Activated T-cell treated with anti-CD3 and anti-CD28 coated beads, Interleukin-2, amount 50 U/mL, for 24 hours (primary cell): ENCODE measurements at places on chromosomes 11 and 22.
A peak's percentile ranks its signal among the peaks of the same experiment; 100 is the strongest.

GRCh38 chr11:44970293-44970692 lies 19.6 kb upstream of the TP53I11 start:
- no peak overlapping the region for H3K27ac ChIP-seq
- H3K27me3 ChIP-seq: no peaks in the 10 kb centered on the region
- DNase-seq: no peak

GRCh38 chr11:76123248-76123647 lies 83.1 kb downstream of the WNT11 start:
- DNase-seq: no peak
- H3K4me1 ChIP-seq: peaks cover 2% of the 10 kb centered on the region
- no peak overlapping the region for H3K27ac ChIP-seq
- peaks cover 14% of the 10 kb centered on the region for H3K36me3 ChIP-seq

GRCh38 chr11:73265278-73265810 lies 6.8 kb upstream of the P2RY6 start:
- peak; percentile 9 for DNase-seq
- H3K27ac ChIP-seq: no peak overlapping the region
- no peak overlapping the region for H3K4me3 ChIP-seq
- peaks cover 27% of the 10 kb centered on the region for H3K27me3 ChIP-seq
- H3K36me3 ChIP-seq: no peaks in the 10 kb centered on the region
- H3K4me1 ChIP-seq: no peaks in the 10 kb centered on the region

DNA sequence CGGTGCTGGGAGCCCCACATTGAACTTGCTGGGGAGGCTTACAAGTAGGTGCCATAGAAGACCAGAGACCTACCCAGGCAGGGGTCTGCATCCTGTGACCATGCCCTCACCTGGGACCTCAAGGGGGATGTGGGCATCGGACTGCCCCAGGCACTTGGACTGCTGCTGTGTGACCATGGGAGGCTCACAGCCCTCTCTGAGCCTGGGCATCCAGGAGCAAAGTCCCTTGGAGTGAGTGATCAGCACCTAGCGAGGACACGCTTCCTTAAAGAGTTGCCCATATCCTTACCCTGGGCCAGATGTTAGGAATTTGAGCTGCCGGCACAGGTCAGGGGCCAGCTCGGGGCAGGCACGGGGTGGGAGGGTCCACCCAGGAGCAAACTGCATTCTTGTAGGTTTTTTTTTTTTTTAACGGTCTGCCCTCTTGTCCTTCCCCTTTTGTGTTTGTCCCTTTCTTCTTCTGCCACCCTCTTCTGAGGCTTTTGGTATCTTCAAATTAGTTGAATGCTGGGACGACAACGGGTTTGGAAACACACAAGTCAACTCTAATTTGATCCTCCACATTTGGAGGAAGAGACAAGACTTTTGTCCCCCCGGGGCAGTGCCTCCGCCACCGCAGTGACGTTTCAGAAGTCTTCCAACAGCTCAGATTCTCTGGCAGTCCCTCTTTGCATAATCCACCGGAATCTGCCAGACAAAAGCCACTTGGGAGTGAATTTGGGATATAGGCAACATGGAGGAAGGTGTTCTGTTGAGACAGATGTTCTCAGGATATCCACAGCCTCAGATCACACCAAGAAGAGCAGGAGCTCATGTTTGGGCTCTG lies 46.1 kb upstream of the LINC01488 start:
- DNase-seq: no peak
- H3K27me3 ChIP-seq: peaks cover 39% of the 10 kb centered on the region
- no peak overlapping the region for H3K27ac ChIP-seq
- no peak overlapping the region for H3K4me3 ChIP-seq
- no peaks in the 10 kb centered on the region for H3K36me3 ChIP-seq

GRCh38 chr11:120712014-120712413 lies 200.5 kb downstream of the GRIK4 start:
- H3K4me1 ChIP-seq: peaks cover 5% of the 10 kb centered on the region
- DNase-seq: no peak
- no peak overlapping the region for H3K4me3 ChIP-seq

- no peak overlapping the region for H3K27ac ChIP-seq
- no peaks in the 10 kb centered on the region for H3K36me3 ChIP-seq
- H3K4me3 ChIP-seq: no peak overlapping the region
- DNase-seq: no peak
- H3K27me3 ChIP-seq: peaks cover 3% of the 10 kb centered on the region
Observed at GRCh38 chr11:19992162-19992561, 168.1 kb downstream of the DBX1 start.

DNA sequence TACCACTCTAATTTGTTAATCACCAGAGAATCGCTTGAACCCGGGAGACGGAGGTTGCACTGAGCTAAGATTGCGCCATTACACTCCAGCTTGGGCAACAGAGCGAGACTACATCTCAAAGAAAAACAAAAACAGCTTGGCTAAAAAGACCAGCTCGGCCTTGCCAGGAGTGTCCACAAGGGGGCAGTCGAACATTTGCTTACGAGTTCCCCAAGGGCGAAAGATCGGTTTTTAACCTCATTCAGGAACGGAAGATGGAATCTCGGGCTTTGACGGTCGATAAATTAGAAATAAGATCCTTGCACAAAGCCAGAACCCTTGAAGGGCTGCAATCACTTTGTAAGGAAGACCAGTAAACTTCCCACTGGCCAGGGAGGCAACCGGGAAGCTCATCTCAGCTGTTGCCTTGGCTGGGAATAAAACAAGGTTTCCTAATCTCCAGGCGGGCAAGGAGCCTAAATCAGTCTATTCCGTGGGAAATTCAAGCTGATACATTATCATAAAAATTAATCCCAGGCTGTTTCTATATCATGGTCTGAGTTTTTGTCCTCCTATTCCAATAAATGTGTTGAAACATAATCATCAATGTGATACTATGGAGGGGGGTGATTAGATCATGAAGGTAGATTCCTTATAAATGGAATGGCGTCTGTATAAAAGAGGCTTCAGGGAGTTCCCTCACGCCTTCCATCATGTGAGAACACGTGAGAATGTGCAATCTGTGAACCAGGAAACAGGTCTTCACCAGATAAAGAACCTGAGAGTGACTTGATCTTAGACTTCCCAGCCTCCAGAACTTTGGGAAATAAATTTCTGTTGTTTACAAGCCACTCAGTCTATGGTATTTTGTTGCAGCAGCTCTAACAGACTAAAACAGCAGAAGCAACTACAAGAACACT lies 14.9 kb upstream of the SLC29A2 start:
- peaks cover 7% of the 10 kb centered on the region for H3K4me1 ChIP-seq
- peak overlapping the region; percentile 49 for H3K4me3 ChIP-seq
- H3K36me3 ChIP-seq: no peaks in the 10 kb centered on the region
- no peaks in the 10 kb centered on the region for H3K27me3 ChIP-seq
- DNase-seq: peak; percentile 86
- H3K27ac ChIP-seq: no peak overlapping the region

DNA sequence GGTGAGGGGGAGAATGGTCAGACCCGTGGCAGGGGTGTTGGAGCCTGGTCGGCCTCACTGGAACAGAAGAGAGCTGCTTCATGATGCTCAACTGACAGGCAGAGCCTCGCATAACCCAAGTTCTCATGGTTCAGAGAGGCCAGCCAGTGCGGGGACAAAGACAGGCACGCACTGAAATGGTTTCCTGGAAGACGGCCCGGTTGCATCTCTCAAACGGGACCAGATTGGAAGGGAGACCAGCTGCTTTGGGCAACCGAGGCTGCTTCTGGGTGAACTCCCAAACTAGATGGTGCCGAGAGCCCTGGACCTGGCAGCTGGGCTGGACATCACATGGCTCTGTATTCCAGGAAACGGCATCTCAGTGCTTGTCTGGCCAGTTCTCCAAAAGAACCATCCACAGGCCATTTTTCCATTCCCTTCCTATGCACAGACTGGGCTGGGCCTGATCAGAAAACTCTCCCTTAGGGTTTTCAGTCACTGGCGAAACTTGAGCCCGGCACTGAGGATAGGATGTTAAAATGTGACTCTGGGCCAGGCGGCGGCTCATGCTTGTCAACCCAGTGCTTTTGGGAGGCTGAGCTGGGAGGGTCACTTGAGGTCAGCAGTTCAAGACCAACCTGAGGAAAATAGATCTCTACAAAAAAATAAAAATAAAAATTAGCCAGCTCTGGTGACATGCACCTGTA lies 80.1 kb upstream of the PRODH start:
- no peak overlapping the region for H3K4me3 ChIP-seq
- no peaks in the 10 kb centered on the region for H3K4me1 ChIP-seq
